Cortex of kidney (tissue), 1 donor: ENCODE measurements at places on chromosomes 11 and 22.

- DNase-seq = no peak
These were observed 454.6 kb downstream of the MIAT start for GRCh38 chr22:27111796-27112672.

DNA sequence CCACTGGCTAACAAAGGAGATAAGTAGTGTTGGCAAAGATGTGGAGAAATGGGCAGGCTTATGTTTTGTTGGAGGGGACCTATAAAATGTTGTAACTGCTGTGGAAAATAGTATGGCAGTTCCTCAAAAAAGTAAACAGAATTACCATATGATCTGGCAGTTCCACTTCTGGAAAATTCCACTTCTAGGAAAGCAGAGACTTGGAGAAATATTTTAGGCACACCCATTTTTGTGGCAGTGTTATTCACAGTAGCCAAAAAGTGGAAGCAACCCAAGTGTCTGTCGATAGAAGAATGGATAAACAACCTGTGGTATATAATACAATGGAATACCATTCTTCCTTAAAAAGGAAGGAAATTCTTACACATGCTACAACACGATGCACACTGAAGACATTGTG, 57.0 kb upstream of the ADORA2A start:
- DNase-seq = no peak

GRCh38 chr22:46735747-46736608, 2.1 kb downstream of the CERK start:
- DNase-seq = no peak

- DNase-seq = no peak
These were observed 15.9 kb upstream of the GLYATL1 start for GRCh38 chr11:58923300-58923788.

- DNase-seq = no peak
These were observed 49.9 kb upstream of the THY1 start for GRCh38 chr11:119472856-119473222.

DNA sequence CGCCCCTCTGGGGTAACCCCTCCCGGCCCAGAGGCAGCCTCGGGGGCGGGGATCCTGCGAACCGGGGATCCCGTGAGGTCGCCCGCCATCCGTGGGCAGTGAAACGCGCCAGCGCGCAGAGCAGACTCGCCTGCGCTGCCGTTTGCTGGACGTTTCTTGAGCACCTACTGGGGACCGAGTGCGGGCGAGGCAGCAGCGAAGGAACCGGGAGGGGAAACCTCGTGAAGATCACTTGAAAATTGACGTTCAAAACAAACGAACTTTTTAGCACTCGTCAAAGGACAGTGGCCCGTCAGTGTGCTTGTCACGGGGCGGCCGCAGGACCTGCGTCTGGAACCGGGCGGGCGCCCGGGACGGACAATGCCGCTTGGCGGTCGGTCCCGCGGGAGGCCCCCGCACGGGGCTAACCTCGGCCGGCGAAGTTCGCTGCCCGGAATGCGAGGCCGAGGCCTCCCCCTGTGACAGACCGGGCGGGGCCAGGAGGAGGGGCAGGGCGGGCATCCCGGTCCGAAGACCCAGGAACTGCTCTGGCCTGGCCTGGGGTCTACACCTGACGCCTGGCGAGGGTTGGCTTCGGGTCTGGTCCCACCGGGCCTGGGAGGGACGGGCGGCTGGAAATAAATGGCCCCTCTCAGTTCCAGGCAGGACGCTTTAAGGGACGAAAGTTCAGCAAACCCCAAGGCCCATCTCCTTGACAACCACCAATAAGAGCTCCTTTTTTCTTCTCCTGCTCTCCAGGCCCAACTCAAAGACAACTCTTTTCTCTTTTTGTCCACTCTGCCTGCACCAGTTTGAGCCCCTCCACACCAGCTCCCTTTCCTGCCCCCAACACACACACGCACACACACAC, 723 bp upstream of the SCUBE1 start:
- no peak for DNase-seq
